Hepatocyte (in vitro differentiated cells): ENCODE measurements at places on chromosomes 16 and 17. TPM values are rescaled to one million over a fixed set of nuclear protein-coding genes. Genes with fewer than 3 reads are reported as not detected.

Gene CCDC144A
- polyA plus RNA-seq: 0.47 and 0.51 TPM in 2 replicates

Gene TPSD1
- polyA plus RNA-seq: not detected in 2 replicates

Gene SPEM3
- not detected in 2 replicates for polyA plus RNA-seq

Gene SGCA
- polyA plus RNA-seq: 0.83 and 2.2 TPM in 2 replicates

Gene NPTX1
- polyA plus RNA-seq: 1.9 and 2.1 TPM in 2 replicates

Gene ZNF19
- 2.8 and 3.7 TPM in 2 replicates for polyA plus RNA-seq

Gene TEKT3
- polyA plus RNA-seq: 0.41 and 0.45 TPM in 2 replicates

Gene HSD17B2
- 63.5 and 91.1 TPM in 2 replicates for polyA plus RNA-seq

Gene TMEM92
- polyA plus RNA-seq: 21.7 and 24.0 TPM in 2 replicates

Gene CHRNE
- polyA plus RNA-seq: 0.83 and 1.2 TPM in 2 replicates

Gene TCAP
- polyA plus RNA-seq: 0.64 and 0.66 TPM in 2 replicates

Gene KRT17
- 118 and 145 TPM in 2 replicates for polyA plus RNA-seq

Gene AATK
- polyA plus RNA-seq: 5.4 and 6.3 TPM in 2 replicates

Gene FOXN1
- polyA plus RNA-seq: 0.87 TPM in 1 of 2 replicates, not detected in the other

Gene CCL7
- 0.69 and 1.2 TPM in 2 replicates for polyA plus RNA-seq

Gene TRAPPC1
- 272 and 299 TPM in 2 replicates for polyA plus RNA-seq

Gene PIMREG
- 10.5 and 11.8 TPM in 2 replicates for polyA plus RNA-seq

Gene OSGIN1
- polyA plus RNA-seq: 6.0 and 10.0 TPM in 2 replicates
